ENCODE measurements at places on chromosomes 3 and 15.

DNA sequence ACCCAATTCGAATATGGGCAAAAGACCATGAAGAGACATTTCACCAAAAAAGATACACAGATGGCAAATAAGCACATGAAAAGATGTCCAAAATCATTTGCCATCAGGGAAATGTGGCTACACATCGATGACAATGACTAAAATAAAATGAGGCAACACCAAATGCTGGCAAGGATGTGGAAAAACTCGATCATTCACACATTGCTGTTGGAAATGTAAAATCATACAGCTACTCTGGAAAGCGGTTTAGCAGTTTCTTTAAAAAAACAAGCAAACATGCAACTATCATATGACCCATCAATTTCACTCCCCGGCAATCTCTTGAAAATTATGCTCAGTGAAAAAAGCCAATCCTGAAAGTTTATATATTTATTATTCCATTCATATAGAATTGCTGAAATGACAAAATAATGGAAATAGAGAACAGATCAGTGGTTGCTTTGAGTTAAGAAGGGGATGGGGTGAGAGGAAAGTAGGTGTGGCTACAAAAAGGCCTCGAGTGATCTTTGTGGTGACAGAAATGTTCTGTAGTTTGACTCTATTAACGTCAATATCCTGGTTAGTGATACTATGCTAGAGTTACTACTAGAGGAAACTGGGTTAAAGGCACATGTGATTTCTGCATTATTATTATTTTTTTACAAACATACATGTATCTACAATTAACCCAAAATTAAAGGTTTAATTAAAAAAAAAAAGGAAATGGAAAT lies 45.0 kb downstream of the DLG1 start:
- no peak for DNase-seq

DNA sequence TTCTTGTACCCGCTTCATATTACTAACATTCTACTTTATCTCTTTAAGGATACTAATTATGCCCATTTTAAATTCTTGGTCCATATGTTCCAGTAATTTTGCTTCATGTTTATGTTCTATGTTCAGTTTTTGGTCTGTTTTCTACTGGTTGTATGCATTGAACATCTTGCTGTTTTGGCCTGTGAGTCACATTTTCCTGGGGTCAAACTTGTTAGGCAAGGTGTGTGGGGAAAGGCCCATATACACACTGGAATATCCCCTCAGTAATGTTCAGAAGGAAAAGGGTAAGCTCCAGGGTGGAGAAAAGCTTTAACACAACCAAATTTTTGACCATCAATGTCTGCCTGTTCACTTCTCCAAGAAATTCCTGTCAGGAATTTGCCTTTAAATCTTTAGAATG lies 337.7 kb downstream of the SLC9A9 start:
- DNase-seq, result no peak

DNA sequence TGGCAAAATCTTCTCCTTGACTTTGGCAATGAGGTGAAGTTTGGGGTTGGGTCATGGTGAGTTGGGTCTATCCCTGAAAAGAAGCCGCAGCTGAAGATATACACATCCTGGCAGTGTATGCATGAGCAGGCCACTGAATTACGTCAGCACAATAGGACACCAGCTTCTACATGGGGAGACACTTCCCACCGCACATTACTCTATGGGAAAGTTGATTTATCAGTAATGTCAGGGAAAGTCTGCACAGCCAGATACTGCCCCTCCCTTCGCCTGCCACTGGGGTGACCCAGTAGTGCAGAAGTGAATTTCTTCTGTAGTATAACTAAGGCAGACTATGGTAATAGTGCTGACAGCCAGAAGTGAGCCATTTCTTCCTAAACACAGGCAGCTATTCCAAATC lies 245.0 kb downstream of the NTRK3 start:
- DNase-seq, result no peak

GRCh38 chr3:183247011-183247589 lies 6.0 kb upstream of the B3GNT5 start:
- no peak for DNase-seq

- peak; percentile 4 for DNase-seq
Observed at GRCh38 chr3:9957214-9957613, 5.0 kb upstream of the PRRT3 start.

DNA sequence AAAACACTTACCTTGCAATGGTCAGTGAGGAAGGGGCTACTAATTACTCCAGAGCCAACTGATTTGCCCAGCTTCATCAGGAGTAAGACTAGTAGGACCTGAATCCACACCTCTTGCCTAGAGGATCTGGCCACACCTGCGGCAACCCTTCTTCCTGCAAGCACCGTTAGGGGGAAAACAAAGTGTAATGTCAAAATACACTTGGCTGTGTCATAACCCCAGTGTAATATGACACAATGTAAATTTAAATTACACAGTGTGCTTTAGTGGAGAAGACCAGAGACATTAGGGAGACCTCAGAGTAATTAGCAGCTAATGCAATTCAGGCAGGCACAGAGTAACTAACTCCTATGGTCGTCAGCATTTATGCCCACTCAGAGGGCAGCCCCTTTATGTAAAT lies 308.5 kb upstream of the ARRDC4 start:
- DNase-seq, result no peak

DNA sequence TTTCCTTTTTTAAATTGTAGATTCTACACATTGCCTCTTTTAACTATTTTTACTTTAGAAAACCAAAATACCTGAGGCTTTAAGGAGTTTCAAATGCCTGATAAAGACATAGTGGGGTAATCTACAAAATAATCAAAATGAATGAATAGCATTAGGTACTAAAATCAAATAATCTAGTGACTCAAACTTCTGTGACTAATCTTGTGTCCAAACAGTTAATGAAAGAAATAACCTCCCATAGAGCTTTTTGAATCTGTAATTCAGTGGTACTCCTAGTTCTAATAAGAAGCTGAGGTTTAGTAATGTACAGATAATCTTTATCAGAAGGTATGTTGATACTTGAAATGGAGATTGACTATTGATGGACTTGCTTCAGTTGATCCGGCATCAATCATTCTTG lies 53.0 kb downstream of the DTWD1 start:
- DNase-seq, result no peak

GRCh38 chr15:55389264-55389607 lies 18.9 kb downstream of the CCPG1 start:
- DNase-seq, result no peak

GRCh38 chr3:192303235-192303634 lies 424.1 kb downstream of the FGF12 start:
- peak; percentile 55 for DNase-seq

DNA sequence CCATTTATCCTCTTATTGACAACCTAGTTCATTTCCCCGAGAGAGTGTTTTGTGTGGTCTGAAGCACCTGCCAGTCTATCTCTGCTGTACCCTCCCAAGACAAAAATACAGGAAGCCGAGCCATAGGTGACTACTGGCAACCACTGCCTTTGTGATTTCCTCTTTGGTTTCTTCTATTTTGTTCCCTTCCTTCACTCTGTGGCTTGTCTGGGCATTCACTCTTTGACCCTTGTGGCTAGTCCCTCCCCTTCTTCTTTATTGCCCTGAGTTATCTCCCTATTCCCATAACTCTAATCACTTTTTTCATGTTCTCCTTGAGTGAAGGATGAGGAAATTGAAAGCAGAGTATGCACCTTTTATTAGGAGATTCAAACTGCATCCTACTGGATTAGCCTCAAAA lies at the start of gene ADGRG7:
Gene ADGRG7 (plus strand): TSS at position 297 of the 400 bp plus-strand sequence. CDS start 256 bp downstream, outside the sequence.
- DNase-seq, result no peak

DNA sequence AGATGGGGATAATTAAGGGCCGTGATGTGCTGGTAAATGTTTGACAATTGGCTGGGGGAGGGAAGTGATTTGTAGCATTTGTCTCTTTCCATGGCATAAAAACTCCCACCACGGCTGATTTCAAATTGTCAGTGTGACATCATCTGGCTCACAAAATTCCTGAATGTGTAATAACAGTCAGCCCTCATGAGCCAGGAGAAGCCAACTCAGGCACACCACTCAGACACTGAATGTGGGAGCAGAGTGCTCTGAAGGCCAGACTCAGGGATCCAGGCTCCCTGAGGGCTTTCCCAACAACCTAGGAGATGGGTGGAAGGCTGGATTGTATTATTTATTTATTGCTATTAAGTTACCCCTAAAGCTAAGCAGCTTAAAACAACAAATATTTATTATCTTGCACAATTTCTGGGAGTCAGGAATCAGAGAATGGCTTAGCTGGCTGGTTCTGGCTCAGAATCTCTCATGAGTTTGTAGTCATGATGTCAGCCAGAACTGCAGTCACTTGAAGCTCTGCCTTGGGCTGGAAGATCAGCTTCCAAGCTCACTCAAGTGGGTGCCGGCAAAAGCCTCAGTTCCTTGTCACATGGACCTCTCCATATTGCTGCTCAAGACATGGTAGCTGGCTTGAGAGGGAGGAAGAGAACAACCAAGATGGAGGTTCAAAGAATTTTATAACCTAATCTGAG lies 6.5 kb upstream of the CPEB1 start:
- no peak for DNase-seq

- no peak for DNase-seq
Observed at GRCh38 chr3:193080821-193081365, 160.1 kb upstream of the PLAAT1 start.

GRCh38 chr3:98699132-98699531 lies 64.0 kb upstream of the ST3GAL6 start:
- DNase-seq, result no peak

All from DMS 273 treated with DMSO at 0.1 percent for 48 hours (cell line).